NCI-H1694 treated with DMSO at 0.1 percent for 48 hours (cell line): ENCODE measurements at places on chromosomes 12 and 14.

DNA sequence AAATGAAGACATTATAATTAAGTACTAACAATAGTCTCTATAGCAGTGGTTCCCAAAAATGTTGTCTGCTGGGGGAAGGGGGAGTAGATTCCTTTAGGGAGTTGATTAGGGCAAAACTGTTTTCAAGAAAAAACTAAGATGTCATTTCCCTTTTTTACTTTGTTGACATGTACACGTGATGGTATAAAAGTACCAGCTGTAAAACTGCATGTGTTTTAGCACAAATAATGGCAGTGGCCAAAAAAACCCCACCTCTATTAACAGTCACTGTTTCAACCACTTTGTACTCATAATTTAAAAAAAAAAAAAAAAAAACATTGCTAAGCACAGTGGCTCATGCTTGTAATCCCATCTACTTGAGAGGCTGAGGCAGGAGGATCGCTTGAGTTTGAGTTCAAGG is 61.7 kb downstream of the PPP1R12A start:
- no peak for DNase-seq

DNA sequence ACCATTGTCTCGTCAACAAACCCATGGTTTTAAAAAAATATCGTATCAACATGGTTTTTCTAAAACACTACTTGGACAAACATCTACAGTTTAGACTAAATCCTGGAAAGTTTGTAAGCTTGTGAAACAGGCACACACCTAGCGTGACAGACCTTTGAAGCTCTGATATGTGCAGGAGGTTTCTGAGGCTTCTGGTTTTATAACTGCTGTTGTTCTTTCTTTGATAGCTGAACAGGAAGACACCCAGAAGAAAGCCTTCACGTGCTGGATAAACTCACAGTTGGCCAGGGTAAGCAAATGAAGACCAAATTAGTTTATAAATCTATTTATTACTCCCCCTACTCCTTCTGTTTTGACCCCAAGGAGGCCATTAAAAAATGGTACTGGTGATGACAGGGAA is 87.6 kb downstream of the SYNE2 start:
- no peak for DNase-seq

GRCh38 chr14:102824832-102825231 is 47.6 kb downstream of the TRAF3 start:
- no peak for DNase-seq

DNA sequence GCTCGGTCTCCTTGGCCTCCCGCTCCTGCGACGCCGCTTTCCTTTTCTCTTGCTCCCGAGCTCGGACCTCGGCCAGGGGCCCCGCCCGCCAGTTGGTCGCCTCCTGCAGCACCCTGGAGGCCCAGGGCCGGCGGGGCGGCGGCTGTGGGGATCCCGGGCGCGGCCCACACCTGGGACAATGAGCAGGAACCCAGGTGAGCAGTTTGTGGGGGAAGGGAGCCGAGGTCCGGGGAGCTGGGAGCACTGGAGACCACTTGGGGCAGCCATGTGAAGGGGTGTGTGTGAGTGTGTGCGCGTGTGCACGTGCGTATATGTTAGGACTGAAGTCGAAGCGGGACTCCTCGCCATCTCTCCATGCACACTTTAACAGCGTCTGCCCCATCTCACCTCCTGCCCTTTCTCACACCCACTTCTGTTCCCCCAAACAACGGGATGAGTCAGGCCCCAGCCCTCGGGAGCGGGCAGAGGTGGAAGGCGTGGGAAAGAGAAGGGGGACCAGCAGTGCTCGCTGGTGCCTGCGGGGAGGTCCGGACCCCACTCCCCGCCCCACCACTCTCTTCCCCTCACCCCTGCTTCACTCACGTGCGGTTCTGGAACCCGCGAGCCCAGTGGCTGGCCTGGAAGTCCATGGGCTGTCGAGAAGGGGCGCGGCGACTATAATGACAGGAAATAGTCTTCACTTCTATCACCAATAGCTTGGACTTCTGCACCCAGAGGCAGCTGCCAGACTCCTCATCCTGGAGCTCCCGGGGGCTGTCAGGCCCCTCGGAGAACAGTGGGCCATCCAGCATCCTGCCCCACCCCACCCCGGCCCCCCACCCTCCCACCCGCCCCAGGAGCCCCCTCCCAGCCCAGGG is 450 bp downstream of the DDN start:
- no peak for DNase-seq

DNA sequence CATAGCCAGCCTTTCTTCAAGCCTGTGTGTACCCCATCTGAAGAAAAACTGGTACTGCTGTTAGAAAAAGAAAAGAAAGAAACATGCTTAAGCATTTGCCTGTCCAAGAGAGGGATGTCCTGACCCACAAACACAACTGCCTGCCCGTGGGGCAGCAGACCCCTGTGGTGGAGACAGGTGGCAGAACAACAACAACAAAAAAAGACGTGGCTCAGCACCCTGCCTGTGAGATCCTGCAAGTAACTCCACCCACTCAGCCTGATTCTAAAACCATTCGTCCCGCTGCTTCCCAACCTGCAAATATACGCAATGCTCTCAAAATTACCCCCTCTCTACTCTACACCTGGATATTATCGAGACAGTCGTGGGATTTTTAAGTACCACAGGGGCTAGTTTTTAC is 64.9 kb upstream of the ZDHHC17 start:
- DNase-seq = no peak

DNA sequence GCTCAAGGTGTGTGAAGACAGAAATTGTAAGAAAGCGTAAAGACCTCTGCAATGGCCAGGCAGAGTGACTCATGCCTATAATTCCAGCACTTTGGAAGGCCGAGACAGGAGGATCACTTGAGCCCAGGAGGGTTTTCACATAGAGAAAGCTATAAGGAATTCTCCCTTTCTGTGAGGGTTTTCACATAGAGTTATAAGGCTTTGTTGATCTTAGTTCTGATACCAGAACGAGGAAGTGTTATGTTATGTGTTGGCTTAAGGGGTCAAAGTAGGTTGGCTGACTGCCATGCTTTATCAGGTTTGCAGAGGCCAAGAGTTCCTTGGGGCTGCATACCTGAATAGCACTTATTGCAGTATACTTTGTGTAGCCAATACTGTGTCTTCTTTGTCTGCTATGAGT is 139.1 kb downstream of the ERC1 start:
- no peak for DNase-seq

GRCh38 chr14:78170203-78170602 is at the start of gene NRXN3:
NRXN3 (plus strand) TSS chr14:78170373; CDS start chr14:78243094, 72,721 bp downstream.
- peak; percentile 89 for DNase-seq

GRCh38 chr12:107519906-107520859 is 165.4 kb upstream of the PWP1 start:
- no peak for DNase-seq

DNA sequence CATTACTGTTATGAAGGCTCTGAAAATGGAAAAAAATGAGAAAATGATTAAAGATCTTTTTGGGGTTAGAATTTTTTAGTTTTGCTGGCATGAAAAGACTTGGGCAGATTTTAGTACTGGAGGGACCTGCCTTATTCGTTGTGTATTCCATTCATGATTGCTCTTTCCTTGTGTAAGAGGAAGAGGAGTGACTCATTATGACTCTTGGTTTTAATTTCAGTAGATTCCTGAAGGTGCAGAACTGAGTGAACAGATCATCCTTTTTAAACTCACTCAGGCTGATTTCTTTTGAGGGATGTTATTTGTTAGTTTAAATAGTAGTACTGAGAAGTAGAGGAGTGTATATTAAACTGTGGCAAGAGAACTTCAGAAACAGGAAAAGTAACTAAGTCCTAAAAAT is 41.6 kb downstream of the AKAP6 start:
- DNase-seq = no peak

DNA sequence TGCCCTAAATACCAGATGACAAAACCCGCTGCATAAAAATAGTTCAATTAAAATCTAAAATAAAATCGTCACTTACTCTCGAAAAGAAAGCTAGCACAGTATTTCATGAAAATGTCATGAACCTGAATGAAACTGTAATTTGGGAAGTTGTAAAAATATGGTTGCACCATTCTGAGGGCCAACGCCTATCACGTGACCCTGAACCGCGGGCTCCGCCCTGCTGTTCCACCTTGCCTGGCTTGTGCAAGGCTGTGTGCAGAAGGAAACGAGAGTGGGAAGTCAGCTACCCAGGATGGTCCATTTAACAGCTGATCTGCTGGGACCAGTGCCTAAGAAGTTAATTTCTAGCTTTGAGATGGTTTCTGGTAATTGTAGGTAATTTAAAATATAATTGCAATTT is 91.7 kb upstream of the BMP4 start:
- DNase-seq = no peak

DNA sequence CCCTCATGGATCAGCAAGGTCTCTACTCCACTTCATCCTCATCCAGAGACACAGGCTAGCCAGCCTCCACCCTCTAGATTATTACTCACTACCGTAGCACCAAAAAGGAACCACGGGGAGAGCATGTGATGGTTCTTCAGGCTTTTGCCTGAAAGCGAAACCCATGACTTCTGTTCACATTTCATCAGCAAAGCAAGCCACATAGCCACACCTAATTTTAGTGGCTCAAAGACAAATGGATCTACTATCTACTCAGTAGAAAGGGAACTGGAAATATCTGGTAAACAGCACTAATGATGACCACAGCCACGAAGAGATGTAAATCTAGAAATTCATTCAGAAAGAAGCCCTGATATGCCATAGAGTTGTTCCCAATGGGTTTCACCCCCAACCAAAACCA is 51.4 kb downstream of the VCPKMT start:
- DNase-seq = no peak

- DNase-seq = no peak
Measured at GRCh38 chr12:51951843-51952722, 584 bp downstream of the ACVR1B start.

DNA sequence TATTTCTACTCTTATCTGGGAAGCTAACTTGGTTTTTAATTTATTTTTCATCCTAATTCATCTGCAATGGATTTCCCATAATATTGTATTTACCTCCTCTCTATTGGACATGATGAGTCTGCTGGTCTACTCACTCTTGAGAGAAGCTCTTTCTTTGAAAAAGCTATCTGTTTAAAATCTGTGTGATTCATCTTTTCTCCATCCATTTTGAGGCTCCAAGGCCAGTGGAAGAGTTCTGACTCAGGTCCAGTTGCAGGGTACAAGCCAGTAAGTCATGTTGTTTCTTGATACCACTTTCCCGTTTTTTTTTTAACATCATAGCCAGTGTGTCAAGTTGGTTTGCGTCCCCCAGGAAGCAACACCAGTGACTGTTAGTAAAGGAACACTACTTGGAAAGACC is 160.3 kb upstream of the BMP4 start:
- DNase-seq = no peak

- peak; percentile 94 for DNase-seq
Measured at GRCh38 chr14:103576371-103577024, 13.7 kb downstream of the COA8 start.

- no peak for DNase-seq
Measured at GRCh38 chr12:45379261-45379660, 163.4 kb downstream of the ANO6 start.

GRCh38 chr12:95815632-95816212 is 25.2 kb upstream of the NTN4 start:
- DNase-seq = peak; percentile 47

DNA sequence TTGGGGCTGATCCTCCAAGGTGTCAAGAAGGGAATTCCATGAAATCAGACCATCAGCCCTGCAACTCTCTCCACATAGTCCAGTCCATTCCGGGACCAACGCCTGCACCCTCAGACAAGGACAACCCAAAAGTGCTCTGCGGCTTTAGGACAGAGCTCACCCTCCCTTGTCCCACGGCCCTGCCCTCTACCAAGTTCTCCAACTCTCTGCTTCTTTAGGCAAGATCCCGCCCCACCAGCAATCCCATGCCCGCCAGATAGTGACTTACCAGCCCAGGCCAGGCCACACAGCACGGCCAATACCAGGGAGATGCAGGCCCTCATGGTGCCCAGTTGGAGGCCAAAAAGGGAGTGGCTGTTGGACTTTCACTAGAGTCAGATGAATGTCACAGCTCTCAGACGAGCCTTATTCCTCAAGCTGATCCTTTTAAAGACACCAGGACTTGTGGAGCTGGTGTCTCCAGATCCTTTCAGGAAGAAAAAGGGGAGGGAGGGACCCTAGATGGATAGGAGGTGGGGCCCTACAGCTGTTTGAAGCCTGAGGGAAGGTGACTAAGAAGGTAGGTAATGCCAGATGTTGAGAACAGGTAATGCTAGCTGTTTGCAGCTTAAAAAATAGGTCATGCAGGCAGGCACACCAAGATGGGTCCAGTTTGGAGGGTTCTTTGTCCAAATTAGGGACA is at the start of gene ENDOU:
Gene ENDOU (minus strand): TSS at position 400 of the 682 bp plus-strand sequence. CDS start 77 bp downstream, at position 323.
- no peak for DNase-seq
